ENCODE measurements at places on chromosomes 5 and 9.

DNA sequence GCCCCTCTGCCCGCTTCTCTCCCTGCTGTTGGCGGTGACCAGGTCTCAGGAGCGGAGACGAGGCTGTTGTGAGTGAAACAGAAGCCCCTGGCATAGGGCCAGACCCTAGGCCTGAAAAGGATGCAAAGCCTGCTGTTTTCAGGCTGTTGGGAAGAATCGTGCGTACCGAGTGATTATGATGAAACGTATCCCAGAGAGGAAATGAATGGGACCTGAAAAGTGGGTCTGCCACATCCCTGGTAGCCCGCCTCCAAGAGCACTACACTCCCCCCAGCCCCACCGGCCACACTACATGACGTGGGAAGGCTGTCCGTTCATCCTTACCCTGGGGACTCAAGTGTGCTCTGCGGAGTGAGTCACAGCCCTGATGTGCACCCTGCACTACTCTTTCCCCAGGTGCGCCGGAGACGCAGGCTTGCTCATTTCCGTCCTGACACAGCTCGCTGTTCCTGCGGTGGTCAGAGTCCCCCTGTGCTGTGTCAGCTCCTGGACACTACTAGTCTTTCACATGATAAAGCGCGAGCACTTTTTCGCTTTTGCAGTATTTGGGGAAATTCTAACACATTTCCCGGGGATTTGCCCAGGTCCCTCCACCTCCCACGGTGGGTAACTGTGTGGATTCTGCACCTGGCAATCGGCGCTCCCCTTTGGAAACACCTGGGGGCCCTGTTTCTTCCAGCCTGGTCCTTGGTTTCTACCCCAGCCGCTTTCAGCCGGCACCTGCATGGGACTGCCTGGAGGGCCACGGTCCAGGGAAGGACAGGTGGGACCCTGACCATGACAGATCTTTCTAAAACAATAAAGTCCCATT, 91.5 kb downstream of the ANKRD33B start:
- no peak for DNase-seq

GRCh38 chr9:21434202-21435014, 5.8 kb upstream of the IFNA1 start:
- DNase-seq, result peak; percentile 70

GRCh38 chr9:108182950-108183381, 672.8 kb downstream of the ACTL7B start:
- no peak for DNase-seq

GRCh38 chr5:54610197-54610944, 92.8 kb downstream of the SNX18 start:
- DNase-seq, result peak; percentile 60

GRCh38 chr5:148005788-148006520, 57.8 kb upstream of the SPINK5 start:
- DNase-seq, result no peak

GRCh38 chr9:123964761-123965160, 34.8 kb upstream of the DENND1A start:
- no peak for DNase-seq

DNA sequence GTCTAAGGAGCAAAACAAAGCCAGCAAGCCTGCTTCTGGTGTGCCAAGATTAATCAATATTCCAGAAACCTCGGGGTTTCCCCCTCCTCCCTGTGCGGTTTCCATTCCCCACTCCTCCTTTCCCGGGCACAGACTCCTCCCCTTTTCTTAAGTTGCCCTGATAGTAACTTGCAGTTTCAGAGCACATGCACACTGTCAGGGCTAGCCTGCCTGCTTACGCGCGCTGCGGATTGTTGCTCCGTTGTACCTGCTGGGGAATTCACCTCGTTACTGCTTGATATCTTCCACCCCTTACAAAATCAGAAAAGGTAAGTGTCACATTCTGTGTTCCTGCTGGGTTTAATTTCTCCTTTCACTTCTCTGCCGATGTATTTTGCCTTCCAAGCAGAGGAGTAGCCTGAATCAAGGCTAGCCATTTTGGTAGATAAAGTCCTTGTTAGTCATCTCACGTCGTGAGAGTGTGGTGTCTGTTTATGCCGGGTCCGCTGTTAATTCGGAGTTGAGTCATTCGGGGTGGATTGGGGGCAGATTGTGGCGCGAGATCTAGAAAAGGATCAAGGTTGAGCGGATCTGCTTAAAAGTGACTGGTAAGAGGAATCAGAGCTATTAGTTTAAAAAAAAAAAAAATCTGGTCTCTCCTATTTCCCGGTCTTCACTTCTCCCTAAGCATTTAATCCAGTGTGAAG, at the start of gene SLC1A3:
TSS of gene SLC1A3 (plus strand) at position 179 of the 686 bp plus-strand sequence. CDS start 1,818 bp downstream, outside the sequence.
- peak; percentile 34 for DNase-seq

DNA sequence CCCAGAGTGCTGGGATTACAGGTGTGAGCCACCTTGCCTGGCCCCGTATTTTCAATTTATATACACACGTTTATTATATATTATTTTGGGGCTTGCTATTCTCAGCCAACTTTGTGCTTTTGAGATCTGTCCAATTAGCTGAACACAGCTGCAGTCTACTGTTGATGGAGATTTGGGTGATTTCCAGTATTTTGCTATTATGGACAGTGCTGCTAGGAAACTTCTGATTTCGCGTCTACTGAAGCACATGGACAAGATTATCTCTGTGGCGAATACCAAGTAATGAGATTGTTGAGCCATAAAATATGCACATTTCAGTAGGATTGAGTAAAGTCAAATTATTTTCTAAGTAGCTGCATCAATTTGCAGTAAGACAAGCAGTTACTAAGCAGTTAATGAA, 1731.2 kb upstream of the CDH6 start:
- no peak for DNase-seq

- DNase-seq, result no peak
Observed at GRCh38 chr5:118016396-118016795, 972.0 kb downstream of the DTWD2 start.

- no peak for DNase-seq
Observed at GRCh38 chr9:30972654-30973053, 1411.8 kb upstream of the ACO1 start.

DNA sequence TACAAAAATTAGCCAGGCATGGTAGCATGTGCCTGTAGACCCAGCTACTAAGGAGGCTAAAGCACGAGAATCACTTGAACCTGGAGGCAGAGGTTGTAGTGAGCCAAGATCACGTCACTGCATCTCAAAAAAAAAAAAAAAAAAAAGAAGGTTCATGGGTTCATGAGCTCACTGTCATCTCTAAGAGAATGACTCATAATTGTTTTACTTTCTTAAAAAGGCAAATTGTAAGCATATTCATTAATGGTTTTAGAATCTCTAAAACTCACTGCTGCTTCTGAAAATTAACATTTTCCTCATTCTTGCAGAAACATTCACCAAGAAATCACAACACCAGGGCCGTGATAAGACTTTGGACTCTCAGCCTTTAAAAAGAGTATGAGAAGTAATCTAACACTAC, 103.6 kb downstream of the GNA14 start:
- DNase-seq, result no peak

GRCh38 chr5:134371834-134372340, 518 bp downstream of the UBE2B start:
- DNase-seq, result peak; percentile 59

GRCh38 chr9:134366223-134367031, 40.2 kb downstream of the RXRA start:
- DNase-seq, result no peak

DNA sequence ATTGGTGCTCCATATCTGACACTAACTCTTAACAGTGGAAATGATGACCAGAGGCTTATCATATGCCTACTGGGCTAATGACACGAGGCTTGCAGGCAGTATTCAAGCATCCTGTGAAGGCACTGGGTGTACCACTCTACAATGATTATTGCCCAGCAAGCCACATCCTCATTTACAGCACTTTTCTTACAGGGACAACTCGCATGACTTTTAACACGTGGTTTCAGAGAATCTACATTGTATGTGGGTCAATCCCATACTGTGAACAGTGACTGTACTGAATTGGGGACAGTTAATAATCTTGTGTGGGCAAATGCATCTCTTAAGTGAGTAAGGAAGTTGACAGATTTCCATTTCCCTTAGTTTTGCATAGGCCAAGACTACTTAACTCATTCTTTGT, 260.0 kb downstream of the TRPM3 start:
- no peak for DNase-seq

- no peak for DNase-seq
Observed at GRCh38 chr9:98020476-98021145, 35.9 kb upstream of the NANS start.

- peak; percentile 38 for DNase-seq
Observed at GRCh38 chr9:71766663-71767062, 1.6 kb downstream of the CEMIP2 start.

DNA sequence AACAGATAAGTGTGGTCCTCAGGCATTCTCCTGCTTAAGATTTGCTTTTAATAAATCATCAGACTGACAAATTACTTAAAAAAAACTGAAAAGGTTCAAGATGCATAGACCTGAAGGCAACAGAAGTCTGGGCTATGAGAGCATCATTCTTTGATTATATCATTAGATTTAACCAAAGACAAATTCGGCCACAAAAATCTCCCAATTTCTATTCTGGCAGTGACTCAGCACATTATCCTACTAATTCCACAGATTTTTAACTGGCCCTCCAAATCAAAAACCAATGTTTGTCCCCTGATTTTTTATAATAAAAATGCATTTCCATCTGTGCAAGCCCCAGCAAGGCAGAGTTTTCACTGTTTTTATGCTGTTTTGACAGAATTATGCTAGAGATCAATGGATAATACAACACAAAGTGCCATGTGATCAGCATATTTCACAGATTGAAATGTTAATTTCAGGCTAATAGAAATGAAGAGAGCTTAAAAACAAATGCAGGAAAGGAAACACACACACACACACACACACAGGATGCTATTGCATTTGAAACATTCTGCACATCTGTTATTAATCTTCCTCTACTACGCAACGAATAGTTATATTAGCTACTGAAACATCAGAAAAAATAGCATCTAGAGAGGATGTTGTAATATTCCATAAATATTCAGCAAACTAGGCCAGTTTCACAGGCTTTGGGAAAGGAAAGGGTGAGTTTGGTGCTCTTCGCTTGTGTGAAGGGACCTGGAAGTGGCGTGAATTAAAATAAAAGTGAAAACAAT, 177.6 kb upstream of the ST8SIA4 start:
- DNase-seq, result no peak

- DNase-seq, result no peak
Observed at GRCh38 chr9:134937566-134938345, 20.0 kb upstream of the FCN1 start.

- DNase-seq, result no peak
Observed at GRCh38 chr5:103901885-103902284, 339.3 kb upstream of the NUDT12 start.

DNA sequence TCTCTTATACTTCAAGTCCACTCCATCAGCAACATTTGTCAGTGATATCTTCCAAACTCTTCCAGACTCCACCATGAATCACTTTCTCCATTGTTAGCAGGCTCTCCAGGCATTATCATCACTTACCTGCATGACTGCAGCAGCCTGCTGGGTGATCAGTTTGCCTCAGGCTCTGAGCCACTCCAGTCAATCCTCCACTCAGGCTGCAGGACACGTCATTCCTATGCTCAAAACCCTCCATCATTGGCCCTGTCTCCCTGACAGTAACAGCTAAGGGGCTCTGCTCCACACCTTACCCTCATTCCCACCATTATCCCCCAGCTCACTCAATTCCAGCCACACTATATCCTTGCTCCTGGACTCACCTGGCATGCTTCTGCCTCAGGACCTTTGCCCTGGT, 10.7 kb downstream of the DIRAS2 start:
- DNase-seq, result no peak

- DNase-seq, result no peak
Observed at GRCh38 chr5:158801893-158802292, 297.8 kb downstream of the EBF1 start.

GRCh38 chr9:90433398-90433941, 209.2 kb downstream of the DIRAS2 start:
- no peak for DNase-seq

- DNase-seq, result no peak
Observed at GRCh38 chr5:148932355-148932935, 106.0 kb downstream of the ADRB2 start.

DNA sequence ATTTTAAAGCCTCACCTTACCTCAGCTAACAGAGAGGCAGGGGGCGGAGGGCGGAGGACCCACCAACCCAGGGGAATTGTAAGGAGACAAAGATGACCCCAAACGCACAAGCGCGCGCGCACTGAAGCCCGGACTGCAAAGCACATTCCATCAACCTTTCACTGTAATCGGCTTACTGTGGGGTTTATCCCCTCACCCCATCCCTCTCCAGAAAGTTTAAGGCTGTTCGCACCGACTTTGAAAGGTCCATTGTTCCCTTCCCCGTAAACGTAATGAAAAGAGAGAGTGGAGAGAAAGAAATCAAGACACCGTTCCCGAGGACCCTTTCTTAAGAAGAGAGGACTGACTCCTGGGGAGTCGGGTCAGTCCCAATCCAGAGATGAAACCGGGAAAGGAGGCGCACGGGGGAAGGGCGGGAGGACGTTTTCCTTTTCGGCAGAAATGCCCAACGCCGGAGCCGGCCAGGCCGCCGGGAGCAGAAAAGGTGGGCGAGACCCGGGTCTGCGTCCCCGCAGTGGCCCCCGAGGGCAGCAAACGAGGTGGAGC, 464 bp downstream of the CEMIP2 start:
- peak; percentile 40 for DNase-seq

DNA sequence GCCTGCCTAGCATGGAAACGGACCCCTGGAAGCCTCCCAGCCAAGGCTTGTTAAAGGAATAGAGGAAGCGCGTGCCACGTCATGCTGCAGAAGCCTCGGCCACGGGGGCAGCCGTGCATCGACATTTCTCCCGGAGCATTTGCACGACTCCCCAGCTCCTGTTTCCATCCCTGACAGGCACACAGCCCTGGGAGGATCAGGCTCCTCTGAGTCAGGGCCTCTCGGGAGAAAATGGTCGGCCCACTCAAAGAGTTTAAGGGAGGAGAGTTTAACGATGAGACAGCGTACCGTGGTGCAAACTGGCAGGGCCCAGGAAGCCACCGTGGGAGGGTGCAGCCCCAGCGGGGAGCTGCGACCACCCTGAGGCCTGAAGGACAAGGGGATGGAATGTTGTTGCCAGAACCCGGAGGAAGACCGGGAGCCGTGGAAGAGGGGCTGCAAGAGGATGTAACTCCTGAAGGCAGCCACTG, 213.6 kb downstream of the PAX5 start:
- DNase-seq, result no peak

- DNase-seq, result no peak
Observed at GRCh38 chr5:53971551-53971950, 338.8 kb downstream of the ARL15 start.

- no peak for DNase-seq
Observed at GRCh38 chr9:128369024-128369706, 2.0 kb upstream of the URM1 start.
